ENCODE measurements at places on chromosomes 1 and 21. TPM values are rescaled to one million over a fixed set of nuclear protein-coding genes. Genes with fewer than 3 reads are reported as not detected.
A peak's percentile ranks its signal among the peaks of the same experiment; 100 is the strongest.

DNA sequence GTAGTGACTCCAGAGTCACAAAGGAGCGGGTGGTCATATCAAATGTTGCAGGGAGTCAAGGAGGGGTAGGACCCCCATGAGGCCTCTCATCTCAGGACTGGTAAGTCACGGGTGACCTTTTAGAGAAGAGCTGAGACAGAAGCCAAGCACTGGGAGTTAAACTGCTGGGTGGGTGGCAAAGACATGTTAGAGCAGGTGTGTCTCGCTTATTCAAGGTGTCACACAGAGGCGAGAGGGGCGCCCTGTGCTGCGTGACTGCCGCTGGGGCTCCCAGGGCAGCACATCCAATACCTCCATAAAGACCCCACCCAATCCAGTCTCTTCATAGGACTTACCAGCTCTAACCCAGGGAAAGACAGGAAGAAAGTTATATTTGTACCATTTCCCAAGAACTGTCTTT, 15.2 kb downstream of the CASQ2 start:
- H3K36me3 ChIP-seq = peaks cover 4% of the 10 kb centered on the region
- no peaks in the 10 kb centered on the region for H3K27me3 ChIP-seq
- no peak overlapping the region for H3K4me3 ChIP-seq
- DNase-seq = peak; percentile 52
- peak overlapping the region; percentile 88 for H3K27ac ChIP-seq

PTPN14 gene
- 14.6 TPM for total RNA-seq

PTP4A2 gene
- total RNA-seq = 260 TPM

KCNA2 gene
- total RNA-seq = 0.75 TPM

- no peak overlapping the region for H3K27ac ChIP-seq
- H3K4me3 ChIP-seq = no peak overlapping the region
- H3K36me3 ChIP-seq = no peaks in the 10 kb centered on the region
- peaks cover 4% of the 10 kb centered on the region for H3K4me1 ChIP-seq
- H3K27me3 ChIP-seq = no peaks in the 10 kb centered on the region
- no peak for DNase-seq
These were observed 66.1 kb downstream of the UBE2U start for GRCh38 chr1:64269558-64269884.

GRCh38 chr1:107183011-107183410, 42.2 kb downstream of the NTNG1 start:
- H3K4me1 ChIP-seq = no peaks in the 10 kb centered on the region
- H3K36me3 ChIP-seq = no peaks in the 10 kb centered on the region
- no peak overlapping the region for H3K27ac ChIP-seq
- no peaks in the 10 kb centered on the region for H3K27me3 ChIP-seq
- DNase-seq = no peak

- H3K27me3 ChIP-seq = peaks cover 3% of the 10 kb centered on the region
- peak overlapping the region; percentile 76 for H3K4me3 ChIP-seq
- peak overlapping the region; percentile 87 for H3K27ac ChIP-seq
- H3K4me1 ChIP-seq = peaks cover 33% of the 10 kb centered on the region
- peak; percentile 76 for DNase-seq
These were observed 434 bp downstream of the EVA1B start for GRCh38 chr1:36322786-36323635.

DNA sequence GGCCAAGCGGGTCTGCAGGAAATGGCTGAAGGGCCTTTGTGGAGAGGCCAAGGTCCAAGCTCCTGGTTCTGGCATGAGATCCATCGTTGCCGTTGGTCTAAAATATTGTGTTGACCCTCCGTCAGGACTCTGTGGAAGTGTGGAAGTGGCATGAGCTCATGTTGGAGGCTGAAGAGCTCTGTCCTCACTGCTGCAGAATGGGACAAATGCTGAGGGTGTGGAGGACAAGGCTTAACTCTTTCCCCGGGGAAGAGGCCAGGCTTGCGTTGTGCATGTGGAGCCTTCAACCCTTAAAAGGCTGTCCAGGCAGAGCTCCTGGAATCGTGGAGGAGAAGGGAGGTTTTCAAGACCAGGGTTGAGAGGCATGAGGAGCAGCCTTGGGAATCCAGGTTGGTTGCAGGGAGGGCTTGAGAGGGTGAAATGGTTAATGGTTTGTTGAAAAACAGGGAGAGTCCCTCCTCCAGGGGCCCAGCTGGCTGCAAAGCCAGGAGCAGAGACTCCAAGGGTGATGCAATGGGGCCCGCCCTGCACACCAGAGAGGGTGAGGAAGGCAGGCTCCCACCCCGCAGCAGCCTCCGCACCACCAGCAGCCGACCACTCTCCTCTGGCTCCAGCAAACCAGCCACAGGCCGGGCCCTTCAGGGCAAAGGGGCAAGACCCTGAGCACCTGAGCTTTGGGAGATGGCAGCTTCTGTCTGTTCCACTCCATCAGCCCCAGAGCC, 6.7 kb upstream of the AHCYL1 start:
- H3K4me1 ChIP-seq = peaks cover 20% of the 10 kb centered on the region
- peak; percentile 56 for DNase-seq
- H3K27ac ChIP-seq = peak overlapping the region; percentile 7

PTGFR gene
- 24.1 TPM for total RNA-seq

- peak within 1 kb of the TSS; percentile 76 for H3K27ac ChIP-seq
- peak; percentile 99 for DNase-seq
- H3K4me3 ChIP-seq = peak within 1 kb of the TSS; percentile 85
- H3K27me3 ChIP-seq = peaks cover 18% of the 10 kb centered on the region
- no peaks in the 10 kb centered on the region for H3K36me3 ChIP-seq
- H3K4me1 ChIP-seq = peaks cover 2% of the 10 kb centered on the region
These were observed at the start of gene TESK2 for GRCh38 chr1:45490626-45491486. Gene TESK2, minus strand, starts transcription at chr1:45491163. Its CDS starts 33,378 bp downstream, at chr1:45457785.

SHE gene
- total RNA-seq = 8.2 TPM

DNA sequence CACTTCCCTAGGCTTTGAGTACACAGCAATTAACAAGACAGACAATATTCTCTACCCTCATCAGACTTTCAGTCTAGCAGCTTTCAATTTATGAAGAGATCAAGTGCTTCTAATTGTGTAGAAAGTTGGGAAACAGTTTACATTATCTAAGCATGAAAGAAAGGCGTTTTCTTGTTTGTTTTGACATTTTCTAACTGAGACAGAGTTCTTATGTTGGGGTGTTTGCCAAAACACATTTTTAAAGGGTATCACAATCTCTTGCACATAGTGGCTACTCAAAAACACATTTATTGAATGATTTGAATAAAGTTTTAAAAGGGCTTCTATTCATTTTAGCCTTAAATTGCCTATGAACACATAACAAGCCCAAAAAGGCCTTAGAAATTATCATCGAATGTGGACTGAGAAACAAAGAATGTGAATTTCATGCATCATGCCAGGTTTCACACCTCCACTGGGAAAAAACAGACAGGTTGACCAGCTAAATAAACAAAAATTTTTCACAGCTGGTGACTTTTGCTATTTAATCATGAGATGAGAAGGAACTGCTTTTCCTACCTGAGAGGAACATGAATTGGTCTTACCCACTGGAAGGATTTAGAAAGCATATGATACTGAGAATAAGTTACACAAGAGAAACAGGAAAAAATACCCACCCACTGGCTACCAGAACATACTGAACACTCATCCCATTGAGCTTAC, 394.5 kb upstream of the PKN2 start:
- DNase-seq = no peak
- H3K4me3 ChIP-seq = no peak overlapping the region
- no peaks in the 10 kb centered on the region for H3K36me3 ChIP-seq
- H3K27me3 ChIP-seq = no peaks in the 10 kb centered on the region
- H3K4me1 ChIP-seq = no peaks in the 10 kb centered on the region

- no peaks in the 10 kb centered on the region for H3K36me3 ChIP-seq
- no peaks in the 10 kb centered on the region for H3K27me3 ChIP-seq
- no peak overlapping the region for H3K4me3 ChIP-seq
- no peak overlapping the region for H3K27ac ChIP-seq
- no peak for DNase-seq
These were observed 80.1 kb upstream of the IVNS1ABP start for GRCh38 chr1:185397183-185397582.

- no peak overlapping the region for H3K27ac ChIP-seq
- DNase-seq = peak; percentile 66
- no peak overlapping the region for H3K4me3 ChIP-seq
- H3K36me3 ChIP-seq = no peaks in the 10 kb centered on the region
These were observed 356.9 kb downstream of the SIPA1L2 start for GRCh38 chr1:232273011-232273410.

- H3K4me3 ChIP-seq = no peak overlapping the region
- DNase-seq = no peak
- no peaks in the 10 kb centered on the region for H3K36me3 ChIP-seq
- H3K4me1 ChIP-seq = peaks cover 4% of the 10 kb centered on the region
These were observed 4.1 kb downstream of the L1TD1 start for GRCh38 chr1:62198781-62199125.

GRCh38 chr1:212037900-212038299, 2.4 kb downstream of the DTL start:
- H3K4me3 ChIP-seq = no peak overlapping the region
- H3K27ac ChIP-seq = no peak overlapping the region
- H3K27me3 ChIP-seq = no peaks in the 10 kb centered on the region
- DNase-seq = no peak
